ENCODE measurements at places on chromosomes 7 and 10.

GRCh38 chr7:149454006-149454405, 6.9 kb downstream of the ZNF777 start:
- DNase-seq = no peak

- no peak for DNase-seq
Observed at GRCh38 chr10:117161386-117162033, 23.4 kb upstream of the VAX1 start.

DNA sequence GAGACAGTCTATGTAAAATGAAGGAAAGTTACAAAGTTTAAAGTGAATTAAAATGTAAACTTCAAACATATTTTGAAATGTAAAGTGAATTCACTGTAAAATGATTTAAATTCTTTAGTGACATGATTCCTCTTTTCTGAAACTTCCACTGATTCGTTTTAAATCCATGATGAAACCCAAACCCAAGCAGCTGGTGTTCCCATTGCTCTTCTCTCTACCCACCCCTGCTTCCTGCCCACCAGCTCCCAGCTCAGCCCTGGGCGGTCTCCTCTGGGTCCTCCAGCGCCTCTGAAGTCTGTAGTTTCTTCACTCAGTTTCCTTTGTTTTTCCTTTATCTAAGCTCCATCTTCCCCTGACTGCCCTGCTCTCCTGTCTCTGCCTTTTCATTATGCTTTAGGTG, 175.9 kb downstream of the SNX10 start:
- DNase-seq = no peak

- peak; percentile 98 for DNase-seq
Observed at GRCh38 chr10:70430493-70431445, 10.7 kb downstream of the NODAL start.

GRCh38 chr7:44046321-44047061, 2.0 kb downstream of the DBNL start:
- no peak for DNase-seq

Measured in fibroblast of villous mesenchyme (primary cell).